ENCODE measurements at places on chromosomes 16 and 17.

DNA sequence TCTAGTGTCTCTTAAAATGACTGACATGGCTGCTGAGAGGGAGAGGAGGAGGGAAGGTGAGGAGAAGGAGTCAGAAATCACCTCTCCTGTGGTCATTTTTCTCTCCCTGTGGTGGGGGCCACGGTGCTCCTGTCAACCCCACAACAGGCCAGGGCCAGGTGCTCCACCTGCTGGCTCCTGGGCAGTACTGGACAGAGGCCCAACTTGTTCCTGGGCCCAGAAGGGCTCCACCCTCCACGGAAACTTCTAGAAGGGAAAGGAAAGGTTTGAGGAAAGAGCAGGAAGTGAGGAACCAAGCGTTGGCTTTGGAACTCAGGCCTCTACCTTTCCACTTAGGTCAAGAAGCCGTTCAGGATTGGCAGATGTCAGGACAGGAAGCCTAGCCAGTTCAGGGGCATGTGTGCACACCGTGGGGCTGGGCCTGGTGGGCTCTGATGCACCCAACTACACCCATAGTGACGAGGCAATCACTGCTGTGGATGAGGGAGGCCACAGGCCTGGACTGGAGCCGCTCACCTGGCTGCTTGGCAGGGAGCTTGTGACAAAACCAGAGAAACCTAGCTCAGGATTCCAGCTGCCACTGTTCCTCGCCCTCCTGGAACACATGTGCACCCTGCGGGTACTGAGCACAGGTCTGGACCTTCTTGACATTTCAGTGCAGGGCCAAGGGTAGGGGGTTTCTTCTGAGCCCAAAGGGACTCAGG, 36.1 kb downstream of the WNT3 start:
- no peak for DNase-seq

- no peak for DNase-seq
These were observed 760 bp downstream of the SLFN12L start for GRCh38 chr17:35536664-35537171.

- no peak for DNase-seq
These were observed 10.4 kb downstream of the TP53I13 start for GRCh38 chr17:29578626-29579485.

DNA sequence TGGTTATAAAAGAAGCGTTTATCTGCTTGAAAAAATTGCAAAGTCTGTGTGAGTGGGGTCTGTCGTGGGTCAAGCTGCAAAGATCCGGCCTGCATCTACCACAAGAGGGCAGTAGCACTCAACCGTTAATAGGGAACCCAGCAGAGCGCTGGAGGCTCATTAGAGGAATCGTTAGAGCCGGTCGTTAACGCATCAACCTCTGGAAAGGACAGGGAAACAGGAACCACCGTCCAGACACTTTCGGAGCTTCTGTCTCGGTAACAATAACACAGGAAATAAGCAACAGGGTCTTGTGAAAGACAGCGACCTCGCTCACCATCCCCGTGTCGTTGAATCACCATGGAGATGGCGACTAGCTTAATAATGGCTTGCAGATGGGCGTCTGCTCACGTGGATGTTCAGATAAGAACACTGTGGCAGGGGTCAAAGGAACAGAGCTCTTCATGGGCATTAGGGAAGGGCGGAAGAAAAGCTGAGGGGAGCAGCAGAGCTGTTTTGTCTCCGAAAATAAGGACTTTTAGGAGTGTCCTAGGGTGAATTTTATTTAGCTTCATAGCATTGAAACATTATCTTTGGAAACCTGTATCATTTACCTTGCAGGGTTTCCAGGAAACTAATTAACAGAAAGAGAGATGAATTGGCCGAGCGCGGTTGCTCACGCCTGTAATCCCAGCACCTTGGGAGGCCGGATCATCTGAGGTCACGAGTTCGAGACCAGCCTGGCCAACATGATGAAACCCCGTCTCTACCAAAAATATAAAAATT, 11.9 kb upstream of the NSRP1 start:
- no peak for DNase-seq

- no peak for DNase-seq
These were observed 3.1 kb downstream of the TMEM204 start for GRCh38 chr16:1536601-1537000.

DNA sequence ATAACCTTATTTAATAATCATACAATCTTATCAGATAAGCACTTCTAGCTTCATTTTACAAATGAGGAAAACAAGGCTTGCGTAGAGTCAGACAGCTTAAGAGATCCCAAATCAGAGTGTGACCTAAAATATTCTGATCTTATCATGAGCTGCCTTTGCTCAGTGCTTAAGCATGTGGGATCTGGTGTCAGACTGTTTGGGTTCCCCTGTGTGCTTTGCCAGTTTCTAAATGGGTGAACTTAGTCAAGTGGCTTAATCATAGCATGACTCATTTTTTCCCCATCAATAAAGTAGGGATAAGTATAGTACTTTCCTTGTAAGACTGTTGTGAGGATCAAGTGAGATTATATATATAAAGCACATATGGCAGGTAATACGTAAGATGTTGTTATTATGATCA, 612.6 kb upstream of the C16orf82 start:
- DNase-seq, result no peak

DNA sequence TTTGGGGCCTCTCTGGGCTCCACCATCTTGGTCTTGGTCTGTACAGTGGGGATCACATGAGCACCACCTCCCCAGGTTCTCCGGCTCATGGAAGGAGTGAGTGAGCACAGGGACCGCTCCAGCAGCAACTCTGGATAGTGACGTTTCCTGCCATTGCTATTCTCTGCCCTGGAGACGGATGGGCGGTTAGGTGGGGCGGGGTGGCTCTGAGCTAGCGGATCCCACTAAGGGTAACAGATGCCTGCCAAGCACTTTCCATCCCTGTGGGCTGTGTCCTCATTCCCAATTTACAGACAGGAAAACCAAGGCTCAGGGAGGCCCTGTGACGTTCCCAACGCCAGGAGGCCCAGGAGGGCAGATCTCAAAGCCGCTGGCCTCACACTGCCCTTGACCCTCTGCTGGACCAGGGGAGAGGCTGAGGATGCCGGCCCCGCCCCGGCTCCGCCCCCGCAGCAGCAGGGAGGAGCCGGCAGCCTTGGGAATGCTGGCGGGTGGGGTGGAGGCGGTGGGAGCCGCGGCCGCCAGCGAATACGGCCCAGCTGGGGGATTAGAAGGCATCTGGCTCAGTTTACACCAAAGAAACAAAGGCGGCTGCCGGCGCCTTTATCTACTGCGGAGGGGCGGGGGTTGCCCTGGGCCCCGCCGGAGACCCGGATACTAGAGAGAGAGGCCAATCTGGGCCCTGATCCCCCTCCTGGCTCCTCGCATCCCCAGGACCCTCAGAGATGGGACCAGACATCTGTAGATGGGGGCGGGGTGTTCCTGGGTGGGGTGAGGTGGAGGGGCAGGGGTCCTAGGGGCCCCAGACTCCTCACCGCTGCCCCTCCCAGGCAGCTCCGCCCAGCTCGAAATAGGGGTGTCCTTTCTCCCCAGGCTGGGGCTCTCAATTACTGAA, 122.3 kb upstream of the CIBAR2 start:
- no peak for DNase-seq

GRCh38 chr17:60167065-60167741, 17.4 kb downstream of the CA4 start:
- no peak for DNase-seq

GRCh38 chr17:68576137-68576536, 25.0 kb downstream of the FAM20A start:
- no peak for DNase-seq

- no peak for DNase-seq
These were observed 21.4 kb downstream of the PIEZO1 start for GRCh38 chr16:88763502-88764053.

DNA sequence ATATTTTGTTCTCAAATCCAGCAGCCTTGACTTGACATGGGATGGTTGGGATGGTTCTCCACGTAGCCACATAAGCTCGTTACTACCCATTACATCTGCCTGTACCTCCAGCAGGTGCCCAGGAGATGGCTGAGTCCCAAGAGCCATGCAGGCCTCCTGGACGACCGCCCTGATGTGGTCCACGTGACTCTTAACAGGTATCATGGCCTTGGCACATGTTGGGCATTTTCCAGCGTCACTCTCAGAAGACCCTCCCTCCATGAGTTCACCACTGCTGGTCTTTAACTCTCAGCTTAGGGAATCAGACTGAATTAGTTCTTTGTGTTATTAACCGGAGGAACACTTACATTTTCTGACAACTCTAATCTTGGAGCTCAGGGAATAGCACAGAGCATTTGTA, 161.5 kb downstream of the CDH13 start:
- no peak for DNase-seq

- no peak for DNase-seq
These were observed 387.1 kb downstream of the XYLT1 start for GRCh38 chr16:17083628-17084027.

DNA sequence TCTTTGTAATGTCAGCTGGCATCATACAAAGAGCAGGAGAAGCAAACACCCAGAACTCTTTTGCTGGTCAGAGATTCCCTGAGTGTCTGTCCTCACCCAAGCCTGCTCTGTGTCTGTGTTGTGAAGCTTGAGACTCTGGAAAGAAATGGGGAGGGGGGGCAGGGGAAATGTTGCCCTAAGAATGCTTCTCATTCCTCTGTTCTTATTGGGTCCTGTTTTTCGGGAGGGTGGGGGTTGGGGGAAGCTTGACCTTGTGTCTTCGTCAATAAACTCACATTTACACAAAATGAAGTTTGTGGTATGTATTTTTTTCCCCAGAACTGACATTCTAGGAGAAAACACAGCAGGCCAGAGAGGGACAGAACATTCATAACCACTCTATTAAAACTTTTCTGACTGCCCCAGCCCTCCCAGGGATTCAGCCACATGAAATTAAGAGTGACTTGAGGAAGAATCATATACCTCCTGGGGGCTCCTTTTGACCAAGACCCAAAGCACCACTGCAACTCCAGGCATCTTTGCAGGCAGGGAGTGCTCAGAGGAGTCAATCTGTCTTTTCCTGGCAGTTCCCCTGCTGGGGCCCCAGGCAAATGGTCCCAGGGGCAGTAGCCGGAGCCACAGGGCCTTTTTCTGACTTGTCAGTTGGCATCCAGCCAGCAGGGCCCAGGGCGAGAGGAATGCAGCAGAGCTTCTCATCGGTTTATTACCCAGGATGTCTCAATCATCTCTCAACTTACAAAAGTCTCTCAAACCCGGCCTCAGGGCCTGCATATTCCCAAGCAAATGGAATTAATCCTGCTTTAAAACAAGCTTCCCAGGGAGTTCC, 5.1 kb upstream of the RASL10B start:
- no peak for DNase-seq

DNA sequence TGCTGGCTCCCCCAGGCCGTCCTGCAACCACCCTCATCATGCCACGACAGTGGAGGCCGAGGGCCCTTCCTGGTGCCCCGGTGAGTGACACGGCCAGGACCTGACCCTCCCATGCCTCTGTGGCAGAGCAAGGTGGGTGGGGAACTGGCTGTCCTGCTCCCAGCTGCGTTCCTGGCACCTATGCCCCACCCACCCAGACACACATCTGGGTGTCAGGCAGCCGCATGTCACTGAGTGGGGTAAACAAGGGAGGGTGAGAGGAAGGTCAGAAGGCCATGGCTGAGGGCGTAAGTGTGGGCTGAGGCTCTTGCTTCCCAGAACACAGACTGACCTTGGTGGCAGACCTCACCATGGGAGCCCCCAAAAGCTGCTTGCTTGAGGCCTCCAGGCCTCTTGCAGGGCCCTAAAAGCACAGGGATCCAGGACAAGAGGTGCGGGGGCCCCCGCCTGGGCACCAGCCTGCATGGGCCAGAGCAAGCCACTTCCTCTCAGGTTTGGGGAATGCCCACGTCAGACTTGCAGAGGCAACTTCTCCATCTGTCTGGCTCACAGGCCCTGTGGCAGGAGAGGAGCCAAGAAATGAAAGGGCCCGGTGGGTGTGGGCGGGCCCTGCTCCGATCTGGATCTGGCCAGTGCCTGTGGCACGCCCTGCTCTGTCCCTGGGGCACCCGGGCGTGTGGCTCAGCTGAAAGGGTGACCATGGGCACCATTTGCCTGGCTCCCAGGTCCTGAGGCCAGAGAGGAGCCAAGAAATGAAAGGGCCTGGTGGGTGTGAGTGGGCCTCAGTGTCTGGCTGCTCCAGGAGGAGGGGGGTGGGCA, 3.9 kb upstream of the CCDC57 start:
- no peak for DNase-seq

DNA sequence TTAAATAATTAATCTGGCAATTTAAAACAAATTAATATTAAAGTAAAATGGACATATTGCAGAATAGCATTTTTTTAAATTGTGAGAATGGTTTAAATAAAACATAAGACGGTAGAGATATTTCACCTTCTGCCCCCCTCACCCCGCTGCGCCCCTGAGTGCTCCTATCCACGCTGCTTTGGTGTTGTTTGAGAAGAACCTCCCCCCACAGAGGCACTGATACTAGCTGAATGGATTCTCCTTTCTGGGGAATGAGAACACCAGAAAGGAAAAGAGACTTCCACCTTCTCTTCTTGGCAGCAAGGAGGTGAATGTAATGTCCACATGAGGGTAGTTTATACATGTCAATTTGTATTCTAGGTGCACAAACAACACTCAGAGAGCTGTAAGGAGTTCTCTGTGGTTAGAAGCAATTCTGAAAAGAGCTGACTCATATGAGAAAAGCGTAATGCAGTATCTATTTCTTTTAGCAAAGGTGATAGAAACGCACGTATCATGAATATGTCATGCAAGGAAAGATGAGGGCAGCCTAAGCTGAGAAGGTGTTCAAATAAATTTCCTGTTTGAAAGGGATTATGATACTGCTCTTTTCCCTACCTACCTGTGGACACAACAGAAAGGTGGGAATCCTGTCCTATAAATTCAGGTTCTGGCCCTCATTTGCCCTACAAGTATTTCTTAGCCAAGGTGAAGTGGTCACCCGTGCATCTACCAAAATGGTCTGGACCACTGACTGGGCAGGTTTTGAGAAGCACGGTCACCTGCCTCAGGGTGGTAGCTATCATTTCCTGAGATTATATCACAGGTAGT, 126.9 kb downstream of the PARN start:
- DNase-seq, result no peak

GRCh38 chr16:35425270-35425669, 1965.9 kb downstream of the TP53TG3F start:
- no peak for DNase-seq

DNA sequence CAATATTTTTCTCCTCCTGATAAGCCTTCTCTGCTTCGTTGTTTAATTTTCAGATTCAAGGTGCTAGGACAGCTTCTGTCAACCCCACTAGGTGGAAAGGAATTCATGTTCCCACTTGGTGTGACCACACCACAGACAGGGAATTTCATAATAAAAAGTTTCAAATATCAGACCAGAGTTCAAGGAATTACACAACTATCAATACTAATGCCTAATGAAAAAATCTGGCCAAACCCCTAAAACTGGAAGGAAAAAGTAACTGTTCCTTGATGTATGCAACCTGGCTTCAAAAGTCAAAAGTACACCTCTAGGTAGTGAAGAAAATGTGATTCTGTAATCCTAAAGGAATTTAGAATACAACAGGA, 87.8 kb upstream of the CORO6 start:
- DNase-seq, result no peak

All from cortex of kidney (tissue), 1 donor.